Inflammatory macrophage (primary cell): ENCODE measurements at places on chromosomes 1 and 21.

GRCh38 chr1:54002544-54003248, 15.3 kb downstream of the LDLRAD1 start:
- DNase-seq, result no peak

DNA sequence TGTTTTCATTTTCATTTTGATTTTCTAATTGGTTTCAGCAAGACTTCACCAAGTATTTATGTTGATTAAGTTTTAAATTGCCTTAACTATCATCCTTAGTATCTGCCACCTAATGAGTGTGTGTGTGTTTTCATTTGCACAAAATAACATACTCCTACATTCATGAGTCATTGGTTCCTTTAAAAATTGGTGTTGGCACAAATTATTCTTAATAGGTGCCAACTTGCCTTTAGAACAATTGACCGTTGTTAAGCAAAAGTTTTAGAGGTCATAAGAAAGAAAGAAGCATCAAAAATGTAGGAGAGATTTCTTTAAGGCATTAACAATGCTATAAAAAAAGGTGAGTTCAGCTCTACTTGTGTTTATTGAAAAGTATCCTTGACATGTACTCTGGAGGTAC, 77.5 kb downstream of the FNBP1L start:
- DNase-seq, result no peak

GRCh38 chr1:208615371-208615770, 371.2 kb upstream of the PLXNA2 start:
- DNase-seq, result no peak

DNA sequence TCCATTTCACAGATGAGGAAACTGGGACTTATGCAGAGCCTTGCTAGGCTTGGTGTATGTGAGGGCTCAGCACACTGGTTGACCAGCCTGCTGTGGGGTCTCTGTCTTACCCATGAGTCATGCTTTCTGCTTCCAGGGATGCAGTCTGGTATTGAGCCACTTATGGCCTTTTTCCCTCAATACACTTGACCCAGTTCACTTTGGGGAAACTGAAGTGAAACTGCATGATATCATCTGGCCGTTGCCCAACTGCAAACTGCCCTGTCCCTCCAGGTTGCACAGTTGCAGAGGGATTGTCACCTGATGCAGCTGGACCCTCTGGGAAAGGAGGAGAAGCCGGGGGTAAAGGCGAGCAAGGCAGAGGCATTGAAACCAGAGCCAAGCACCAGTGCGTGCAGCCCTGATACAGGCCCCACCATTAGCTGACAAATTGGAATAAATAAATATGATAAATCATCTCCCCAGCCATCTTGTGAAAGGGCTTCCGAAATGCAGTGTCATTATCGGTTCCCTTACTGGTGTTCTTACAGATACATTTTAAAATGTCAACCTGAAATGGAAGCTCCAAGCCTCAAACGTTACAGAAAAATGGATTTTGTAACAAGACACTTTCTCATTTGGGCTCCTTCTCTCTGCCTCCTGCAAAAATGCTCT, 39.3 kb upstream of the DUSP10 start:
- DNase-seq, result peak; percentile 95

- DNase-seq, result peak; percentile 85
These were observed at the start of gene NLRP3 for GRCh38 chr1:247415423-247416361. TSS of gene NLRP3 (plus strand) at chr1:247416173. CDS start at chr1:247418801, 2,628 bp downstream.

DNA sequence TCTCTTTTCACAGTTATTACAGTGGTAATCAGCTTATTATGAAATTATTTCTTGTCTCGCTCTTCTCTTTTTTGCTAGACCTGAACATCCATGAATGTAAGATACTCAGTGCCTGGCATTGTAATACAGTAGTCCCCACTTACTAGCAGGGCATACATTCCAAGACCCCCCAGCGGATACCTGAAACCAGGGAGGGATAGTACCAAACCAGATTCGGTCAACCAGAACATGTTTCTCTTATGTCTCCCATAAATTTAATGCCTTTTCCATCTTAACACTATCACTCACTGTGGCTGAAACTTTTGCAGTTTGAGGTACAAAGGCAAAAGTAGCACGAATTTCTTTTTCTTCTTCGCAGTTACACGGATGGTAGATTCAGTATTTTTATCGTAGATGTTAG, 24.6 kb upstream of the B3GALT2 start:
- no peak for DNase-seq

DNA sequence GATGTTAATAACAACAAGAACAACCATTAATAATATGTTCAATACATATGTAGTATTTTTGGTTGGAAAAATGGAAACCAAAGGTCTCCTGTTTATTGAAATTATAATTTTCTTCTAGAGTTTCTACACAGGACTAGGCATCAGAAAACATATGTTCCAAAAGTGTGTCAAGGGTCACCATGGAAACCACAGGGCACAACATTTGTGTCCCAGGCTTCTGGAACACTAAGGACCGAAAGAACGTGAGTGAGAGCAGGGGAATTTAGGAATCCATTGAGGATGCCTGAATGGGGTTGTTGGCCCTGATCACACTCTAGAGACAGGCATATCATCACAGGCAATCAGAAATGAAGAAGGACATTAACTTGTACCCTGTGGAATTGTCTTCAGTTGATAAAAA, 7.5 kb upstream of the CDC14A start:
- no peak for DNase-seq

GRCh38 chr1:6303397-6304012, 42.6 kb upstream of the GPR153 start:
- no peak for DNase-seq

- DNase-seq, result no peak
These were observed 33.3 kb upstream of the IRF2BP2 start for GRCh38 chr1:234643111-234643849.

GRCh38 chr1:161378014-161378413, 10.3 kb upstream of the CFAP126 start:
- no peak for DNase-seq

DNA sequence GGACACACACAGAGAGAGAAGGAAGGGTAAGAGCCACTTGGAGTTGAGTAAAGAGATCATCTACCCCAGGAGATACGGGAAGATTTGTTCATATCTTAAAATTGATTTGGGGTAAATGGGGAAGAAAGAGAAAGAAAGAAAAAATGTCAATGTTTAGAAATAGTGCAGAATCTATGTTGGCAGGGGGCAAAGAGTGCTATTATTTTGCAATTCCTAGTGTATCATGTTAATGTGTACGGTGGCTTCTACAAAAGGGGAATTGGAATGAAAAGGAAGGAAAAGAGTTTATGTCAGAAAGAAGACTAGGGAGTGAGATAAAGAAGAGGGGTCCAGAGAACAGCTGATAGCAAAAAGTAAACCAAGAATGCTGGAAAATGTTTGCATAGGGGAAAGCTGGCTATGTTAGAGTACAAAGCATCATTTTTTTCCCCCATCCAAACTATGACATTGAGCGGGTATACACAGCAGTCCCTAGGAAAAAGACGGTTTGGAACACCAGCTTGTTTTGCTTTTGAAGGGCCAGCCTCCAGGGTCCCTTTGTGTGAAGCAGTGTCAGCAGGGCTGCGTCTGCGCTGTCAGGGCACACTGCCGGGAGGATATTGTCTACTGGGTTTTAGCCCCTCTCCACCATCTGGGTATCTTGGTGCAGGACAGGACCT, 10.8 kb downstream of the LRRC8D start:
- no peak for DNase-seq

- DNase-seq, result no peak
These were observed 5.7 kb downstream of the WNT4 start for GRCh38 chr1:22137004-22137720.

DNA sequence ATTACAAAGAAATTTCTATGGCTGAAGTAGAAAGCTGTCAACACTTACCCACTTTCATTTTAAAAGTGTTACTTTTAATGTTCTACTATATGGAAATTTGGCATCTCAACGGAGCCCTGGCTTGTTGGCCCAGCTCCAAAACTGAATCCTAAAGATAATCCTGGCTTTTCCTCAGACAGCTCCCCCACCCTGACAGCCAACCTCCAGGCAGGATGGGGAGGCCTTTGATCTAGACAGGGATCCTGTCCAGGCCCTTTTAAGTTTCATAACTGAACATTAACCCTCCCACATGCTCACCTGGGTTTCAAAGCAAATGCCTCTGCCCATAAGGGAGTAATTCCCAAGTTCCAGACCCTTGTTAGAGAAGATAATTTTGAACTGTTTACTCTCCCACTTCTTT, 99.3 kb upstream of the RALGPS2 start:
- no peak for DNase-seq

DNA sequence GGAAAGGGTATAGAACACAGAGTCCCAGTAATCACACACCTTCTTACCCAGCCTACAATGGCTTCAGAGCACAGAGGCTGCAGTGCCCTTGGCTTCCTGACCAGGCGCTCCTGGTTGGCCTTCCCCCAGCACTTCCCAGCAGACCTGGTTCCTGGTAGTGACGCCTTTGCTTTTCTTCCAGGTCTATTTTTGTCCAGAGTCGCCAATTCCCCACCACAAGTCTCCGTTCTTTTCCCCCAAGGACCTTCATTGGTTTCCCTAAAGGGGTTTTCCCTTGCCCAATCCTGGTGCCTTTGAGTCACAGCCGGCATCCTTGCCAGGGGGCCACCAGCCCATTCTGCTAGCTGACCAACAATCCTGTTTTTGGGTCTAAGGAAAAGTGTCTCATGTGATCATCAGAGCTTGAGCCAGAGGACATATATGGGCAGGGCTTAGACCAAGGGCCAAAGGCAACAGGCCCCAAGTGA, 84.8 kb downstream of the KCNJ15 start:
- no peak for DNase-seq

DNA sequence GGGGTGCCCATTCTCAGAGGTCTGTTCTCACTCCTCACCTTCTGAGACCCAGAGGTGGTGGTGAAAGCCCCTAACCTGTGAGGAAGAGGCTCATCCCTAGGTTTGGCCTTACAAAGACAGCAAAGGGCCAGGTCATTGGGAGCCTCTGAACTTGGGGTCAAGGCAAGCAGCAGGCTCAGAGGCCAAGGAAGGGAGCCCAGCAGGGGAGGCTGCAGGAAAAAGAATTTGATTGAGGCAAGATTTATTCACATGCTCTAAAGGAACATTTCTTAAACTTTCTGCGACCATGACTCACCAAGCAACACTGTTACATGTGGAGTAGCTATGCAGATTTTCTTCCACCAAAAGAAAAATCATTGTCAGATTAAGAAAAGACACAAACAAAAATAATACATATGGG, 132.5 kb upstream of the SYT6 start:
- DNase-seq, result no peak

GRCh38 chr21:43208561-43209332, 39.9 kb downstream of the CRYAA start:
- DNase-seq, result no peak

DNA sequence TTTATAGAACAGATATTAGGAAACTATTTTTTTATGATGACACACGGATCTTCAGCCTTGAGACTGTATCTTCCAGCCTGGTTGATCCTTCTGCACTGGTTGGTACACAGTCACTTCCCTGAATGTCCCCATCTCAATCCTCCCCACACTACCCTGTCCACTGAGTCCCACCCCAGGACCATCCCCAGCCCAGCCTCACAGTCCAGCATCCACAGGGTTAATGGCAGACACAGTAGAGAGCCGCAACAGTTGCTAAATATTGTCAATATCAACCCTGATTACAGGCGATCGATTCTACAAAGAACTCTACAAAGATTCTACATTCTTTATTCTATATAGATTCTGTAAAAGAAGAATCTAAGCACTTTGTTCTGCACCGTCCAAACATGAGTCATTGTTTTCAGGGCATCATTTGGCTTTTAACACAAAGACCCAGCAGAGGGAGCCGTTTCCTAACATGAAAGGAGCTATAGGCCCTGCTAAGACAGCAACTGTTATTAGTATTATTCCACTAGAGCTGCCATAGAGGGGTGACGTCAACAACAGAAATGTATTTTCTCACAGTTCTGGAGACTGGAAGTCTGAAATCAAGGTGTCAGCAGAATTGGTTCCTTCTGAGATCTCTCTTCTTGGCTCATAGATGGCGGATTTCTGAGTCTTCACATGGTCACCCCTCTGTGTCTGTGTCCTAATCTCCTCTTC, 30.1 kb upstream of the IFNAR2 start:
- DNase-seq, result peak; percentile 98

DNA sequence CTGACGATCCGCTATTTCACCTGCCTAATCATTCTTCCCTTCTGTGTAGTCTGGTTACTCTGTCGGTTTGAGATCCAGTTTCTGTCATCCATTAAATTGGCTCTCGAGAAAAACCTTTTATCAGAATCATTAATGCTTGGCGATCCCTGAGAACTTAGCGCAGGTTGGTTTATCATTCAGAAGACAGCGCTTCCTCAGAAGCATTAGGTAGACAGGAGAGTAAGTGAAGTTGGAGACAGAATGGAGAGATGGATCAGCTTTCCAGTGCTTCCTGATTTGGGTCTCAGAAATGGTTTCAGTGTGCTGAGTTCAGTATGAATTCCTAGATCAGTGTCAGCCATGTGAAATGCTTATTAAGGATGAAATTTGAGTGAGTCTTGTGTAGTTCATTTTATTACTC, 1.3 kb downstream of the USP1 start:
- no peak for DNase-seq

DNA sequence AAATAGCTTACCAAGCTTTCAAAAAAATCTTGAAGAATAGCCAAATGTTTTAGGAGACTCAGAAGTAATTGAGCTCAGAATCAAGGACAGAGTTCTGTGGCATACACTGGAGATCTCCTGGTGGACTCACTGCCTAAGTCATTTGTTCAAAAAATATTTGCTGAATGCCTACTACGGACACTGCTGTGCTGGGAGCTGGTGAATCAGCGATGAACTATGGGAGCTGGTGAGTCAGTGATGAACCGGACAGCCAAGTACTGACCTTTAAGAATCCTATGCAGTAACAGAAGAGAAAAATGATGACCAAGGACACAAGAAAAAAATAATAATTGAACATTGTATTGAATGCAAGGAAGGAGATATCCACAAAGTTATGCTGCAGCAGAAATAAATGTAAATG, 717.9 kb upstream of the CXADR start:
- no peak for DNase-seq
